ENCODE measurements at places on chromosomes 7 and 10.

GRCh38 chr10:88309365-88309764 lies 273.8 kb downstream of the RNLS start:
- no peak for DNase-seq

GRCh38 chr7:38855386-38855785 lies 53.6 kb downstream of the VPS41 start:
- DNase-seq = no peak

GRCh38 chr7:149624006-149624405 lies 126.4 kb upstream of the ZNF746 start:
- peak; percentile 44 for DNase-seq

DNA sequence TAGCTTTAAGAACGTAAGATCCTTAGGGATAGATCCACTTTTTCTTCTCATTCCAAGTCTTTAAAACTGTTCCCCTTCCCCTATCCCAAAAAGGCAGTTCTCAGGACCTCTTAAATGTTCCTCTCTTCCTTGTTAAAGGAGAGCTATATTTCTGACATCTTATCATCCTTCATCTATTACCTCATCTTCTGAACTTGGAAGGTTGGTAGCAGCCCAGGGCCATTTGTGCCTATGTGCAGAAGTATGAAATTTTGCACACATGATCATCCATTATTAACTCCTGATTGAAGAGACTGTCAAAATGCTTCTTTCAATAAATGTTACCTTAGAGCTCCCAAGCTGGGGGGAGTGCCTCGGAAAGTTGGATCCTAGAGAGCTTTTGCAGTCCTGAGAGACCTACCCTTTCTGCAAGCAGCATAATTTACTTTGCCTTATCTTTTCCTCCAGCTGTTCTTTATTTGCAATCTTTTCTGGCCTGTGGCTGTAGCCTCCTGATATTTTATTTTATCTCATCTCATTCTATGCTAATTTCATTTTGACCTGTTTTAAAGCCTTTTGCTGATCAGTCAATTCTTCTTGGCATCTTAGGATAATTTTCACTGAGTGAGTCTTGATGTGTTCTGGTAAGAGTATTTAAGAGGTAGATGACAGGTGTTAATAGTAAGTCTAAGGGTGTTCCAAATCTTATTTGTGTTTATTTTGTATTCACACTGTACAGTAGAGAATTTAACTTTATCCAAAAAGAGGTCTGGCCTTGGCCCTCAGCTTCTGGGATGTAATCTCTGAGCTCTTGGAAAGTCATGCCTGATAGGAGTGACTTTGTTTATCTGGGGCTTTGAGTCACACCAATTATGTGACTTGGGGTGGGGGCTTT lies 135.0 kb upstream of the PDLIM1 start:
- DNase-seq = no peak

GRCh38 chr10:132575320-132576201 lies 38.0 kb downstream of the INPP5A start:
- peak; percentile 23 for DNase-seq

- no peak for DNase-seq
These were observed 35.1 kb upstream of the ING3 start for GRCh38 chr7:120915314-120916105.

DNA sequence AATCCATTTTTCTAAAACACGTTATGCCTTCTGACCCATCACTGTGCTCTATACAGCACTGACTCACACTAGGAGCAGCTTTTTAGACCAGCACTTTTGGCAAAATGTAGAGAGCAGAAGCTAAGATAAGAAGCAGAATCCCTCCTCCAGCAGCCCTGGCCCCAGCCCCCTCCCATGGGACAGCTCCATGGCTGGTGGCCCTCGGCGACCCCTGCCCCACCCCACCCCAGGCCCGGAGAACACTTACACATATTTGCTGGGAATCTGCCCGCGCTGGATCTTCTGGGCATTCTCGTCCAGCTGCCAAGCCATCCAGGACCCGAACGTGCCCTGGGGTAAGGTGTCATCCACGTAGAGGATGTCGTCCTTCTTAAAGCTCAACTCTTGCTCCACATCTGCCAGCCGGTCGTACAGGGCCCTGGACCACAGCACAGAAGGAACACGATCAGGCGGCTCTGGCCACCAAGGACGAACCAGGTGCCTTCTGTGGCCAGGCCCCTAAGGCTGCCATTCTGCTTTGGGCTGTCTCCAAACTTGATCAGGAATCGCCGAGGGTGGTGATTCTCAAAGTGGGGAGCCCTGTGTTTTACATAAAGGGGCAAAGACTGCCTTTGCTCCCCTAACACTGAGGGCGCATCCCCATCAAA lies 119.9 kb downstream of the DLG5 start:
- no peak for DNase-seq

DNA sequence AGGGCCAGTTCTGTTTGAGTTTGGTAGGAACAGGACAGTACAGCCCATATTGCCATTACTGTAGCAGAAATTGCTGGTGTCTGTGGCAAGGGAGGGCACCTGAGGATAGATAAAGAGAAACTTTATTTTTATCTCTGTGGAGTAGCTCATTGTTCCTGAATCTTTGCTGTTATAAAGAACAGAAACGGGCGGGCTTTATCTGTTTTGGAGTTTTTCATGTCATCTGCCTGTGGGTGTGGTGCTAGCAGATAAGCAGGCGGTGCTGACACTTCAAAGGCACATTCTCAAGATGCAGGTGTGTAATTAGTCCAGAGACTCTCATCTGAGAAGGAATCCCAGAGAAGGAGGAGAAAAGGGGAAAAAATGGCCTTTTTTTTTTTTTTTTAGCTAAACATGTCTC lies 11.5 kb downstream of the ZNF273 start:
- no peak for DNase-seq

- no peak for DNase-seq
These were observed 527.0 kb downstream of the NEBL start for GRCh38 chr10:20369863-20370736.

GRCh38 chr7:25911738-25912607 lies 240.0 kb upstream of the NFE2L3 start:
- DNase-seq = no peak

GRCh38 chr7:148255333-148255732 lies 335.2 kb upstream of the C7orf33 start:
- DNase-seq = no peak

GRCh38 chr10:48522011-48522765 lies 82.7 kb downstream of the ARHGAP22 start:
- no peak for DNase-seq

- DNase-seq = no peak
These were observed 72.9 kb downstream of the AOAH start for GRCh38 chr7:36651404-36651803.

GRCh38 chr10:58367069-58367468 lies 18.1 kb upstream of the TFAM start:
- DNase-seq = no peak

DNA sequence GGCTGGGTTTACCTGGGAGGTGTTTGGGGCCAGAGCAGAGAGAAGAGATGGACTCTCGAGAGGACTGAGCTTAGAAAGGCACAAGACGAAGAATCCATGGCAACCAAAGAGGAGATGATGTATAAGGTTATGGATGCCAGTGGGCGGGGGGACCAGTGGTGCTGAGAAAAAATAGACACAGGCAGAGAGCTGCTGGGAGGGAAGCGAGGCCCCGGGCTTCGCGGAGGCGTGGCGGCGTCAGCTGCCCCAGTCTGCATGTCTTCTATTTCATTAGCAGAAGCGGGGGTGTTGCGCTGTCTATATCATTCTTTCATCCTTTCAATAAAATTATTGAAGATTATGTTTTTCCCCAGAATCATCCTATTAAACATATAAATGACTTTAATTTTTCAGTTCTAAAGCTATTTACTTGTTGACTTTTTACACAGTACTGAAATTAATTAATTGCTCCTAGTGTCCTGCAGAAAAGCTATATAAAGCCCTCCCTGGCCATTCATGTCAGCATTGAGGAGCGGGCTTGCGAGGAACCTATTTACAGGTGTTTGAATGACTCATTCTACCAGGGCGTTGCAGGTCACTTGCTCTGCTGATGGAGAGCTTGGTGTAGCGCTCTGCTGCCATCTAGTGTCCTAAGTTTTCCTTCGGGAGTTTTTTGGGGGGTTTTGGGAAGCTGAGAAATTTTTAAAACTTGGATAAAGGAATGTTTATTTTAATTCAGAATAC lies 42.9 kb upstream of the BHLHA15 start:
- DNase-seq = peak; percentile 76

DNA sequence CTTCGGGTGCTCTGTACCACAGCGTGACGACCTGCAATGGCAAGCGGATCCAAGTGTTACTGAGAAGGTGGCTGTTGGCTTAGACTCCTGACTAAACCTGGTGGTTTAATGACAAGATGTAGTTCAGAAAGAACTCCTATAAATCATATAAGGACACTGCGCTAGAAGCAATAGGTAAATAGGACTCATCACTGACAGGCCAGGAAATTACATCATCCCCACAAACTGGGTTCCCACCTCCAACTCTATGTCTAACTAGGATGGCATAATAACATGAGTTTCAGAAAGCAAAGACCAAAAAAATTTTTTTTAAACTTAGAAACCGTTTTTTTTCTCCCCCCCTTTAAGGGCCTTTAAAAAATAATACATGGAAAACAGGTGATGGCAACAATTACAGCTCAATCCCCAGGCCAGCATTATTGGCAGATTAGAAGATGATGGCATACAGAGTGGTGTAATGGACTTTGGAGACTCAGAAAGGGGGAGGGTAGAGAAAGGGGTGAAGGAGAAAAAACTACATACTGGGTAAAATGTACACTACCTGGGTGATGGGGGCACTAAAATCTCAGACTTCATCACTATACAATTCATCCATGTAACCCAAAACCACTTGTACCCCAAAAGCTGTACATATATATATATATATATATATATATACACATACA lies 81.4 kb upstream of the FAM133B start:
- DNase-seq = no peak

DNA sequence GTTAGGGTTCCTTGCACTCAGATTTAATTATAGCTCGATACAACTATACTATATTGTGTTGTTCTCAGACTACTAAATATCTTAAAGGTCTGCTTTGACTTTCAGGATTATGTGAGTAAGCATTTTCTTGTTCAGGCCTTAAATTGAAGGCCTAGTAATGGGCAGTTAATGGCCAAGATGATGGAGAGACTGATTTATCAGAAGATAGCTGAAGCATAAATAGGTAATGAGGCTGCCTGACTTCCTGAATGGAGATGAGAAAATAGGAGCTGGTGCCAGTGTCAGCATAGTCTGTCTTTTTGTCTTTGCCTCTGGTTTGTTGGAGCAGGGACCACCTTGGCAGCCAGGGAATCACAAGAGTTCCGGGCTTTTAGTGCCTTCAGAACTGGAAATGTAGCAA lies 32.2 kb downstream of the ADAM22 start:
- no peak for DNase-seq

Data from CD4-positive, alpha-beta T cell treated with Interleukin-12 subunit alpha and Interleukin-12 subunit beta, for 1 hour (primary cell).